Activated naive CD4-positive, alpha-beta T cell treated with anti-CD3 and anti-CD28 coated beads, Interleukin-2, amount 50 U/mL, for 72 hours (primary cell): ENCODE measurements at places on chromosomes 16 and 17. TPM values are rescaled to one million over a fixed set of nuclear protein-coding genes. Genes with fewer than 3 reads are reported as not detected.

GRCh38 chr16:17017442-17017841 lies 453.3 kb downstream of the XYLT1 start:
- no peak for DNase-seq

CRHR1 gene
- total RNA-seq, result 0.32 TPM

- no peak for DNase-seq
Measured at GRCh38 chr17:38890410-38890746, 20.5 kb downstream of the LASP1 start.

- DNase-seq, result no peak
Measured at GRCh38 chr16:84680165-84680842, 19.5 kb upstream of the USP10 start.

TNFSF13 gene
- 6.0 TPM for total RNA-seq

DNA sequence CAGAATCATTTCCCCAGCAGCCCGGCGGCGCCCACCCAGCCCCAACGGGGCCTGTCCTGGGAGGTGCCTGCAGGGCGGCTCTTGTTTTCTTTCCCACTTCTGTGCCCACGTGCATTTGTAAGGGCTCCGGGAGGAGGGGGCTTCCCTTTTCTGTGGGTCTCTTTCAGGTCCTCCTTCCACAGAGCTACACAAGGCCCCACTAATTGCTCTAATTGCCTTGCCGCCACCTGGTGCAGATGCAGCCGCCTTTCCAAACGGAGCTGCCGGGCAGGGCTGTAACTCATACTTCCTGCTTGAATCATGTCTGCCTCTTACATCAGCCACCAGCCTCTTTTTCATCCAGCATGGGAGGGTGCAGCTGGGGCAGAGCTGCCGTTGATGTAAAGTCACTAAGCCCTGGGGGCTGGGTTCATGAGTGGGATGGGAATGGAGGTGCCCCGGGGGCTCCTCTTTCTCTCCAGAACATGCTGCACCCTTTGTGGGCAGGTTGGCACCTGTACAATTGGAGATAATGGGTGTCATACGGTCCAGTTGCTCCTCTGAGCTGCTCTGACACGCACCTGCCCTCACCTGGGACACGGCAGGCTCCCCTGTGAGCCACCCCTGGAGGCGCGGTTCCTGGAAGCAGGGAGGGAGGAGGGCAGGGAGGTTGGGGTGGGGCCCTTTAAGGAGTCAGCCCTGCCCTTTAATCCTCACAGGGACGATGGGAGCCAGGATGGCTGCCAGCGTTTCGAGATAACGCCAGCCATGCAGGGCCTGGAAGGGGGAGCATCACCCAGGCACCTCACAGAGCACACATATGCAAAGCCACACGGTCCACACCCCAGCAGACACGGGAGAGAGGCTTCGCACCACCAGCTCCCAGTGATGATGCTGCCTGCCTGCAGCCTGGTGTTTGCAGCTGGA lies 41.1 kb upstream of the KLHDC4 start:
- peak; percentile 60 for DNase-seq

DNA sequence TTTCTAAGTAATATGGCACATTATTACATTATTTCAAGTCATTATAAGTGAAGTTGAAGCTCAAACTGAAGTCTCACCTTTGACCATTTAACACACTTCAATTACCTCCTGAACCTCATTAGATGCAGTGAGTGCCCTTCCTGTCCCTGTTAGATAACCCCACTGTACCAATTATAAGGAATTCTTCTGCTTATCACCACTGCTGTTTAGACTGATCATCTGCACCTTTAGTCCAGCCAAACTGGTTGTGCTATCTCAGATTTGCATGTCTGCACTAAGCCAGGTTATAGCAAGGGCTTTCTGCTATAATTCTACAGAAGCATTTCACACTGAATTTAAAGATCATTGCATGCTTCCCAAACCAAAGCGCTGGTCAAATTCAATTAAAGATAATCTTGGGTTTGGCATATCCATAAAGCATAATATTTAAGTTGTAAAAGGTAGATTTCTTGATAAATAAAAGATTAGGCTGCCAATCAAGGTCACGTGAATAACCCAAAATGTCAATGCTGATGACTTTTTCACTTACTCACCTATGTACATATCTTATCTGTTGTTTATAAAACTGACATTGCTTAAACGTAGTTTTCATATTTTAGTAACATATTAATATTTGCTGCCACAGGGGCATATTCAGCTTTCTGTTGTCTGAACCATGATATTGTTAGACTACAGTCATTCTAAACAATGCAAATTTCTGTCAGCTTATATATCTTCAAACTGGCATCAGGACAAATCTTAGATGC lies 11.9 kb downstream of the ITFG1 start:
- DNase-seq, result no peak

CCR7 gene
- 301 TPM for total RNA-seq

ALDH3A1 gene
- 0.30 TPM for total RNA-seq

KRT33B gene
- total RNA-seq, result not detected

GRCh38 chr16:55849536-55849935 lies 16.6 kb upstream of the CES1 start:
- no peak for DNase-seq

DNA sequence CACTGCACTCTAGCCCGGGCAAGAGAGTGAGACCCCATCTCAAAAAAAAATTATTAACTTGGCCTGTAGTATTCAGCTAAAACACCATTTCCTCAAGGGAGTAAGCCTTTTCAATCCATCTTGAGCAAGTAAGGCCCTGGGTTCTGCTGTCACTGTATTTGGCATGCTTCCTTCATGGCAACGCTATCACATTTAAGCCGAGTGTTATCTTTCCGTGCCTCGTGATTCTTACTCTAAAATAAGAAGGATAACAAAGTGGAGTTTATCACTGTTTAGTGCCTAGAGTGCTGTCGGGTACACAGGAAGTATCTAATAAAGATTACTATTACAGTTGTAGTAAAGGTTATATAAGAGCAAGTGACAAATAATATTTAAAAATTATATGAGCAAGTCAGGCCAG lies 8.8 kb downstream of the VPS53 start:
- no peak for DNase-seq

MYH11 gene
- not detected for total RNA-seq

- no peak for DNase-seq
Measured at GRCh38 chr16:89200850-89201411, 594 bp upstream of the SLC22A31 start.

GRCh38 chr17:16952401-16952800 lies 19.5 kb downstream of the TNFRSF13B start:
- DNase-seq, result no peak

GRCh38 chr16:71426069-71426879 lies 15.6 kb downstream of the TLE7 start:
- DNase-seq, result peak; percentile 54

DNA sequence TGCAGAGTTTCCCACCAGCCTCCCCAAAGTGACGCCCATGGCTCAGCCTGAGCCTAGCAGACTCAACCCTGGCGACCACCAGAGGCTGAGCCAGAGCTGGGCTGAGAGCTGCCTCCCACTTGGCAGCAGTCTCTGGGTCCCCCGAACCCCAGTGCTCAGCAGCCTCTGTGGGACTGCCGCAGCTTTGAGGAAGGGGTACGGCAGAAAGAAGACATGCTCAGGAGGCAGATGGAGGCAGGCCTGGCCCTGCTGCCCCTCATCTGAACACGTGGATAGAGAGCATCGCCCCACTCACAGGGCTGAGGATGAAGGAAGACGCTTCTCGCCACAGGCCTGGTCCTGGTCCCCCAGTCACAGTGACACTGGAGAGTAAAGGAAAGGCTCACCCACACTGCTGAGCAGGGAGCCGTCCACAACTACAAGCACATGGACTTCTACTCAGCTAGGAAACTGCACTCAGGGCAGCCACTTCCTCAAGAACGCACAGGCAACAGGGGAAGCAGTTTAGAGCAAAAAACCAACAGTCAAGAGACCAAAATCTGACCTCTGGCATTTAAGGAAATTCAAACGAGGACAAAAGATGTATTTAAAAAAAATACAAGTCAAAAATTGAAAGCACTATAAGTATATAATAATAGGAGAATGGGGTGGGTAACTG lies 45.2 kb upstream of the GSG1L start:
- DNase-seq, result no peak

DNA sequence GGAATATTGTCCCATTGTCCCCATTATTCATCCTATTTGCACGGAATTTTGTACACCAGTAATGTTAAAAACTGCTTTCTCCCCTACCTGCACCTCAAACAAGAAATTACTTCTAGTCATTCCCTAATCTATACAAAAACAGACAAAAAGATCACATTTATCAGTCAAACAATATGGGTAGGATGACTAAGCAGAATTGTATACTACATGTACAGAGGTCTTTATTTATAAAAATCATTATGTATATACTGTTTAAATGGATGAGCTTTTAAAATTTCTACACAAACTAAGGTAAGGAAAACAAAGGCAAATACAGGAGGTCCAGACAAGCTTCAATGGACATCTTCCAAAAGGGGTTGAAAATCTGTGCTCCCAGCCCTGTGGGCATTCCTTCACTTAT lies 137.7 kb downstream of the CEP112 start:
- no peak for DNase-seq

PYY gene
- total RNA-seq, result not detected

DNA sequence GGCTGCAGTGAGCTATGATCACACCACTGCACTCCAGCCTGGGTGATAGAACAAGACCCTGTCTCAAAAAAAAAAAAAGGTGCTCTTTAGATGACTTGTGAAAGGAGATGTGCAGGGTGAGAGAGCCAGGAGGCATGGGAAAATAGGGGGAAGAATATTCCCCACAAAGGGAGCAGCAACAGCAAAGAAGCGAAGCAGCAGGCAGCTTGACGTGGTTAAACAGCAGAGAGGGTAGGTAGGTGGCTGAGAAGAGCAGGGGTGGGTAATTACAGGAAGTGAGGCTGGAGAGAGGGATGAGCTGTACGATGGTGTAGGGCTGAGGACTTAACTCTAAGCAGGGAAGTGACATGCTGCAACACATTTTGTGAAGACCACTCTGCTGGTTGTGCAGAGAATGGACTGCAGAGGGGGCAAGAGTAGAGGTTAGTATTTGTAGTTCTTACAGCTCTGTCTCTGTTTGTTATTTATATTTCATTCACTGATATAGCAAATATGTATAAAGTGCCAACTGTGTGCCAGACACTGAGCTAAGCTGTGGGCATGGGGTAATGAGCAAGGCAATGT lies 1.6 kb downstream of the HEATR3 start:
- no peak for DNase-seq

DNA sequence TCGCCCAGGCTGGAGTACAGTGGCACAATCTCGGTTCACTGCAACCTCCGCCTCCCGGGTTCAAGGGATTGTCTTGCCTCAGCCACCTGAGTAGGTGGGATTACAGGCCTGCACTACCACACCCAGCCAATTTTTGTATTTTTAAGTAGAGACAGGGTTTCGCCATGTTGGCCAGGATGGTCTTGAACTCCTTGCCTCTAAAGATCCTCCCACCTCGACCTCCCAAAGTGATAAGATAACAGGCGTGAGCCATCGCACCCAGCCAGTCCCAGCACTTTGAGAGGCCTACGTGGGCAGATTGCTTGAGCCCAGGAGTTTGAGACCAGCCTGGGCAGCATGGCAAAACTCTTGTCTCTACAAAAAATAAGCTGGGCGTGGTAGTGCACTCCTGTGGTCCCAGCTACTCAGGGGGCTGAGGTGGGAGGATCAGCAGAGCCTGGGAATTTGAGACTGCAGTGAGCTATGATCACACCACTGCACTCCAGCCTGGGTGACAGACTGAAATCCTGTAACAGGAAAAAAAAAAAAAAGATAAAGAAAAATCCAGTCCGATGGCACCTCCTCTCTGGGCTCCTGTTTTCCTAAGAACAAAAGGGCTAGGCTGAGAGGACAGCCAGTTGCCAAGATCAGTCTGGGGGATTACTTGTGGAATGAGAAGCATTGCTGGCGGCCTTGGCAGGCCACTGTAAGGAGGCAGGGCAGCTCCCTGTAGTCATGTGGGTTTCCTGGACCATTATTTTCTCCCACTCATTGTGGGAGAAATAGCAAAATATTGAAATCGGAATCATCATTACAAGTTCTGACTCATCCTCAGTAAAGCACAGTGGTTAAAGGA lies 3.0 kb upstream of the PIPOX start:
- no peak for DNase-seq

TMC6 gene
- total RNA-seq, result 165 TPM

GRCh38 chr17:20925091-20925490 lies 117.7 kb downstream of the USP22 start:
- DNase-seq, result no peak

GRCh38 chr17:81437191-81437651 lies 42.0 kb downstream of the BAHCC1 start:
- no peak for DNase-seq

GRCh38 chr17:82213251-82214011 lies 789 bp upstream of the CCDC57 start:
- DNase-seq, result no peak

SULT1A3 gene
- 18.0 TPM for total RNA-seq

KRTAP2-2 gene
- total RNA-seq, result not detected

- DNase-seq, result no peak
Measured at GRCh38 chr16:21641916-21642315, 10.5 kb downstream of the IGSF6 start.

- no peak for DNase-seq
Measured at GRCh38 chr16:27431773-27432532, 30.0 kb downstream of the IL21R start.

NPTX1 gene
- 135 TPM for total RNA-seq

- DNase-seq, result no peak
Measured at GRCh38 chr16:2866431-2866830, 8.5 kb upstream of the PRSS22 start.

DNA sequence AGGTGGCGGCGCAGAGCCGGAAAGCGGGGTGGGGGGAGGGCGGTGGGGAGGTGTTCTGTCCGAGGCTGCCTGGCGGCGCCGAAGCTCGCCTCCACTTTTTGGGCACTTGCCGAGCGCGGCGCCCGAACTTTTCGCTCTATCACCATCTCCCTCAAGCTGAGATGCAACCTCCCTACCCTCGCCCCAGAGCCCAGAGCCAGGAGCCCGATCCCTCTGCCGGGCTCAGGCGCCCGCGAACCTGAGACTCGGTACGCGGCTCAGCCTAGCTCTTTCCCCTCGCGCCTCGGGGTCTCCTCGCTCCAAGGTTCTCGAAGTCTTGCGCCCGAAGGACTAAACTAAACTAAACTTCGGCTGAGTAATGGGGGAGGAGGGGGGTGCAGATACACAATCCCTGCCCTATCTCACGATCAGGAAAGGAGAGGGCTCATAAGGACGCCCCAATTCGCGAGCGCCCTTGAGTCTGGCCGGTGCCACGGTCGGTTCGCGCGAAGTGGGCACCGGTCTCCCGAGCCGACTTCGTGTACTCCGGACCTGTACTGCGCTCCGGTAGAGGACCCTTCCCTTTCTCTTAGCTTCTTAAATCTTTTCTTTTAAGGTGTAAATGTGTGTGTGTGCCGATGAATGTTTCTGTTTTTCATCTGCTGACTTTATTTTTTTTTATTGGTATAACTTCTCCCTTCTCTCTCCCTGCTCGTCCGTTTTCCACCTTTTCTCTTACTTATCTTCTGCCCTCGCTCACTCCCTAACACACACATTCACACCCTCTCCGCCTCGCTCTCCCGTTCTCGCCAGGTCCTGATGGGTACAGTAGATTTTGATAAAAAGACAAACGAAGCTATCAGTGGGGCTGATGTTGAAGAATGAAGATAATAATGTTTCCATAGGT lies 1.9 kb upstream of the SALL1 start:
- DNase-seq, result no peak

GRCh38 chr16:13471036-13471435 lies 448.9 kb upstream of the ERCC4 start:
- no peak for DNase-seq

JUP gene
- 0.39 TPM for total RNA-seq

- no peak for DNase-seq
Measured at GRCh38 chr16:77327717-77328116, 107.1 kb downstream of the ADAMTS18 start.
